Jurkat, Clone E6-1 (cell line): ENCODE measurements at places on chromosomes 16 and 17.
A peak's percentile ranks its signal among the peaks of the same experiment; 100 is the strongest.

DNA sequence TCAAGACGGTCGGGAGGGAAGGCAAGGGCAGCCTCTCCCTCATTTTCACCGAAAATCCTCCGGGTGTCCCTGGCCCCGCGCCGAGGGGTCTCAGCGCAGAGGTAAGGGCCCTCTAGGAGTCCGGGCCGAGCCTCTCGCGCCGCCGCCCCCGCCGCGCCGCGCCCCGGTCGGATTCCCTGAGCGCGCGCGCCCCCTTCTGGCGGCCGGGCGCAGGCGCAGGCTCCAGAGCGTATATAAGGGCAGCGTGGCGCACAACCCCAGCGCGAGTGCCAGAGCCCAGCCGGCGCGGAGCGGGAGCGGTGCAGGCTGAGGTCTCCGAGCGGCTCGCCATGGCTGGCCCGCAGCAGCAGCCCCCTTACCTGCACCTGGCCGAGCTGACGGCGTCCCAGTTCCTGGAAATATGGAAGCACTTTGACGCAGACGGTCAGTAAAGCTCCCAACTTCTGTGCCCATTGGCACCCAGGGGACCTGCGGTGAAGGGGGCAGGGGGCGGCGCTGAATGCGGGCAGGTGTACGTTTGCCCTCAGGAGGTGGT, at the start of gene CALB2:
Gene CALB2, plus strand, starts transcription at position 260 of the 535 bp plus-strand sequence. Its CDS starts 70 bp downstream, at position 330.
- peak; percentile 7 for DNase-seq

- DNase-seq: peak; percentile 50
Observed at GRCh38 chr17:27564463-27564862, 66.5 kb upstream of the LGALS9 start.

DNA sequence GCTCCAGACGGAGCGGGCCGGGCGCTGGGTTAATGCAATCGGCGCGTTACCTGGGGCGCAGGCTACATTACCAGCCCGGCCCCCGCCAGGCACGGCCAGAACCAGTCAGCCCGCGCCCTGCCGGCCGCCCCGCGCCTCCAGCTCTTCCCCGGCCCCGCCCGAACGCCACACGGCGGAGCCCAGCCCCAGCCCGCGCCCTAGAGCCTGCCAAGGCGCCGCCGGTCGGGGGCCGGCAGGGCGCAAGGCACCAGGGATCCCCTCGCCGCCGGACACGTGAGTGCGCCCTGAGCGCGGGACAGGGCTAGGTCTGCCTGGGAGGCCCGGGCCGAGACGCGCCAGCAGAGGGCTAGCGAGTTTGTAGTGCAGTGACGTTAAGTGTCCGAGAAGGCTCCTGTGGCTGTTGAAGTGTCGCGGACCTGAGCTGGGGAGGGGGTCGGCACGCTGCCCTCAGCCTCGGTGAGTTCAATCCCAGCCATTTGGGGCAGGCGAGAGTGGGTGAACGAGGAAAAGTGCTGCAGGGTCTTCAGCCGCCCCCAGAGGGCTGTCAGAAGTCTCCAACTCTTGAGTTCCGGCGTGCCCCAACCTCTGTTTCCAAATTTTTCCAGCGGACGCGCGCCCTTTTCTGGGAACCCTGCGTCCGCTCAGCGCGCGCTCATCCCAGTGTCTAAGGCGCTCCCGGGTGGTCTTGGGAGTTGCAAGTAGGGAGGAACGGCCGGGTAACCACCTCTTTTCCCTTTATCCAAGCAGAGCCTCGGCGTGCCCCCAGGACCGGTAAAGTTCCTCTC, at the start of gene SLC6A2:
Gene SLC6A2, plus strand, starts transcription at position 92 of the 785 bp plus-strand sequence. CDS start 707 bp downstream, outside the sequence.
- DNase-seq: no peak

GRCh38 chr17:19513897-19514488, 19.7 kb upstream of the SLC47A1 start:
- peak; percentile 34 for DNase-seq

DNA sequence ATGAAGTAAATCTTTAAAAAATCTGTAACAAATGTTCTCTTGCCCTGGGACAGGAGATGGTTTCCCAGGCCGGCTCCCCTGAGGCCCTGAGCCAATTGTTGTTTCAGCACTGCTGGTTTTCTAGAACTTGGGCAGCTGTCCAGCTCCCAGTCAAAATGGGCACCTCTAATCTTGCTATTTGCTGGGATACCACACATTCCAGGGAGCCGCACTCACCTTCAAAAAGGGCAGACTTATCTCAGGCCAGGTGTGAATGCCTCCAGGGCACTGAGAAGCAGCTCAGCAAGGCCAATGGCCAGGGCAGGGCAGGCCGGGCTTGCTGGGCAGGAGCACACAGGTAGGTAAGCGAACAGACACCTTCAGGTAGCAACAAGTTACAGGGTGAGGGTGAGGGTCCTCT, 24.4 kb downstream of the TRIM16 start:
- DNase-seq: no peak

DNA sequence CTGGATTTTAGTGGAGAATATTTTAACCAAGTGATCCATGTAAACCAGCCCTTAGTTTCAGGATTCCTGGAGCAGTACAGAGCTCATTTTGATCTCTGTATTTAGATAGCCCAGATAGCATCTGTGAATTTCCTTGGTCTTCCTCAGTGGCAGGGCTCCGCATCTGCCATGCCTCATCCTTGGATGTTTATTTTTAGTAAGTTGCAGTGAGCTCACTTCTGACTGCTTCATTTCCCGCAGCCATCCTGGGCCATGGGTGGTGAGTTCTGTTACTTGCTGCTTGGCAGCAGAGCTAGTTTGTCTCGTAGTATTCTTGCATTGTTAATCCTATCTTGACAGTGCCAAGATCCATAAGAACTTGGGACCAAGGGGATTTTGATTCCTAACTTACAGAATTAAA, 33.7 kb downstream of the IST1 start:
- no peak for DNase-seq

GRCh38 chr17:59634632-59635541, 15.2 kb downstream of the CLTC start:
- no peak for DNase-seq

DNA sequence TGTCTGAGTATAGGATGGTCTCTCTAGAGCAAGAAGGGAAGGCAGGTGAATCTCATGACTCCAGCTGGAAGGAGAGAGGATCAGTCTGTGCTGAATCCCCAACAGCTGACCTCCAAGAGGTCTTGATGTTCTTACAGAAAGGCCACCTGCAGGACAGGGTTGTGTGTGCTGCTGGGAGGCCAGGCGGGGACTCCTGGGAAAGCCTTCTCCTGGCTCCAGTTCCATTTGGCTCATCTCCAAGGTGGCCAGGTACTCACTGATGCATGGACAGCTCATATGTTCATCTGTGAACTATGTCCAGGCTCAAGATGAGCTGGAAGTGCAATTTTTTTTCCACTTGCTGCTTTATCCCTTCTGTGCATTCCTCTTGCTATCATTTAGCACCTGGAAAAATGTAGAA, 730.2 kb upstream of the RBFOX1 start:
- no peak for DNase-seq

GRCh38 chr16:67651847-67652246, 6.9 kb downstream of the CARMIL2 start:
- DNase-seq: no peak

DNA sequence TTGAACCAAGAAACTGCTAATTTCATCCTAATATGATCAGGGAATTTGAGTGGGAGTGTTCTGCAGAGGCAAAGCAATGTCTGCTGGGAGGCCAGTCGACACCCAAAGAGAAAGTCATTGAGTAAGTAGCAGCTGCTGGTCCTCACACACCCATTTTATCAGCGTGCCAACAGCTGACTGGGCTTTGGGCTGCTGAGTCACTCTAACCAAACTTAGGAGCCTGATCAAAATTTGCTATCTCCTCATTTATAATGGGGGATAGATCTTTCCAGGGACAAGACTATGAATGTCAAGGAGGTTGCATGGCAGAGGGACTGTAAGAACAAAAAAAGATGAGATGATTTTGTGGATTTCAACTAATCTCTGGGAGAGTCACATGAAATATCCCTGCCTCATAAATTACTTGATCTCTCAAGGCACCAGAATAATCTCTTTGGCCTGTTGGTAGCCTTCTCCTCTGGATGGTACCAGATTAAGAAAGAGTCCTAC, 32.9 kb downstream of the CPSF4L start:
- no peak for DNase-seq

GRCh38 chr17:76421044-76421407, 31.9 kb downstream of the UBE2O start:
- no peak for DNase-seq

DNA sequence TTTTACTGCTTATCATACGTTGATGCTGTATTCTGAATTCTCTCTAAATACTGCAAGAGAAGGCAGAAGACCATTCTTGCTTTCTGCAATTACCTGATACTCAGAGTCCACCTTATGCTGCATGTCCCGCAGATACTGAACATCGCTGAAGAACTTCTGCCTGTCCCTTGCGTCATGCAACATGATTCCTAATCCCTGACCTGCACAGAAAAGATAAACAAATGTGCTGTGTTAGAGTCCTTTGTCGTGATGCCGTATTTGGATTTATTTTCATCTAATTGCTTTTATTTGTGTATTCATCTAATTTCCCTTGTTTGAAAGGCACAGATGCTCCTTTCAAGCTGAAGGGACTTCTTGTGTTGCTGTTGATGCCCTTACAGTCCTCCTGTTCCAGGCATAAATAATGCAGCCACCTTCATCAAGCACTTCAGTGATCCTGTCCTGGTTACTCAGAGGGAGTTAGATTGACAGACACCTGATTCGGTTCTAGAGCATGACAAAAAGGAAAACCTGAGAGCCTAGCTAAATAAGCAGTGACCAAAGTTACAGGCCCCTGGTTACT, 6.5 kb downstream of the MARCHF10 start:
- DNase-seq: no peak

DNA sequence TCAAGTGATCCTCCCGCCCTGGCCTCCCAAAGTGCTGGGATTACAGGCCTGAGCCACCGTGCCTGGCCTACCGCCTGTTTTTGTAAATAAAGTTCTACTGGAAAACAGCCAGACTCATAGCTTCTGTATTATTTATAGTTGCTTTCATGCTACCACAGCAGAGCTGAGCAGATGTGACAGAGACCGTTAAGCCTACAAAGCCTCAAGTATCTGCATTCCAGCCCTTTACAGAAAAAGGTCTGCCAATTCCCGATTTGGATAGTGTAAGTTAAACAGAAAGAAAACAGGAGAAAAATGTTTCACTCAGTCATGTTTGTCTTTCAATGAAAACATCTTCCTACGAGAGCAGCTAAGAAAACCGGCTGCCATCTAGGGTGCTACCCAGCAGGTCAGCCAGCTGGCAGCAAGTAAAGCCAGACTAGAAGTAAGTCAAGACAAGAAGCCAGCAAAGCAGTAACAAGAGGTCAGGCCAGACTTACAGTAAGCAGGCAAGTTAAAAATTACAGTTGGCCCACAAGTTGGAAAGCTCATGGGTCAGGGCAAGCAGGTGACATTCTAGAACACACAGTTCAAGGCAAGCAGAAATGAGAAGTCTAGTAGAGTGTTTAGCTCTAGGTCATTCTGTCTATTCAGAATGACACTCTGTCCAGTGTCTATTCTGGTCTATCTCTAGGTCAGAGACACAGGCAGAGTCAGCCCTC, 17.7 kb downstream of the NCBP3 start:
- DNase-seq: no peak

DNA sequence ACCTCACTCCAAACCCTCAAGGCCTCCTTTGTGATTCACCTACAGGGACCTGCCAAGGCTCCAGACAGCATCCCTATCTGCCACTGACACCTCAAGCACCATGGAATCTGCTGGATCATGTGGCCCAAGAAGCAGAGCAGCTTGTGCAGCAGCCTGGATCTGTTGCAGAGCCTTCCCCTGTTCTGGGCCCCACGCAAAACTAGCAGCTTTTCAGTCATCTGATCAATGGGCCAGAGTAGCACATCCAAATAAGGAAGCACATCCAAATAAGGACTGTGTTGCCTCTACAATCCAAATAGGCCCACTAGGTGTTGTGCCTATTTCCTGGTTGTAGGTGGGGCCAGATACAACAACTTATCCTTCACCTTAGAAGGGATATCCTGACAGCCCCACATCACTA, 97.1 kb upstream of the GNAO1 start:
- no peak for DNase-seq

DNA sequence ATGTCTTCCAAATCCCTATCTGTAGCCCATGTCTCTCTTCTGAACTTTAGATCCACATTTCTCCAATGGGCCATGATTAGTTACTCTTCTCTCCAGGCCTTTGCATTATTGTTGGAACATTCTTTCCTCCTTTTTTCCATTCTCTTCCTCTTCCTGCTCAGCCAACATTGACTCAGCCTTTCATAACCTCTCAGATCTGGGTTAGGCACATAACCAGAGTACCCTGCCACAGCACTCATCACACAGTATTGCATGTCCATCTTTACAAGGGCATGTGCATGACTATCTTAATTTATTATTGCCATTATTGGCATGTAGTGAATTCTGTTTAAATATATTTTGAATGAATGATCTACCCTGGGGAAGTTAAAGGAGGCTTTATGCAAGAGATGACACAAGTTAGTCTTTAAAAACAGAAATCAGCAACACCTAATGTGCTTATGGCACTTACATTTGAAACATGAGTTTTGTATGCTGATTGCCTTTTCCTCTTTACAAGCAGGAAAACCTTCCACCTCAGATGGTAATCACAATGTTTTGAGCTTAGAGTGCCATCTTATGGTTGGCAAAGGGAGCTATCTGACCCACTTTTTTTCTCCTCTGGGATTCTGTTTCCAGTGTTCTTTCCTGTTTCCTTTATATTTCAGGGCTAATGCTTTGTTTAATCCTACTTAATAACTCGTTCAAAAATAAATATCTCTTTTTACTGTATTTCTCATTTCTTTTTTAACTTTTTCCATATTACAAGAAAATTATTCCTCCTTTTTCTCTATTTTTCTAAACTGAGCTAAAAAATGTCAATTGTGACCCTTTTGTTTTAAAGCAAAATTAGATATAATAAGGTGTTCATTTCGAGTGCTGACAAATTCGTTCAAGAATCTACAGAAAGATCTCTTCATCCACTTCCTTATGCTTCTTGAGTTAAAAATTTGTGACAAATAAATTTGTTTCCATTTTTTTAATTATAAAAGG, 151.0 kb upstream of the RBL2 start:
- DNase-seq: peak; percentile 51

DNA sequence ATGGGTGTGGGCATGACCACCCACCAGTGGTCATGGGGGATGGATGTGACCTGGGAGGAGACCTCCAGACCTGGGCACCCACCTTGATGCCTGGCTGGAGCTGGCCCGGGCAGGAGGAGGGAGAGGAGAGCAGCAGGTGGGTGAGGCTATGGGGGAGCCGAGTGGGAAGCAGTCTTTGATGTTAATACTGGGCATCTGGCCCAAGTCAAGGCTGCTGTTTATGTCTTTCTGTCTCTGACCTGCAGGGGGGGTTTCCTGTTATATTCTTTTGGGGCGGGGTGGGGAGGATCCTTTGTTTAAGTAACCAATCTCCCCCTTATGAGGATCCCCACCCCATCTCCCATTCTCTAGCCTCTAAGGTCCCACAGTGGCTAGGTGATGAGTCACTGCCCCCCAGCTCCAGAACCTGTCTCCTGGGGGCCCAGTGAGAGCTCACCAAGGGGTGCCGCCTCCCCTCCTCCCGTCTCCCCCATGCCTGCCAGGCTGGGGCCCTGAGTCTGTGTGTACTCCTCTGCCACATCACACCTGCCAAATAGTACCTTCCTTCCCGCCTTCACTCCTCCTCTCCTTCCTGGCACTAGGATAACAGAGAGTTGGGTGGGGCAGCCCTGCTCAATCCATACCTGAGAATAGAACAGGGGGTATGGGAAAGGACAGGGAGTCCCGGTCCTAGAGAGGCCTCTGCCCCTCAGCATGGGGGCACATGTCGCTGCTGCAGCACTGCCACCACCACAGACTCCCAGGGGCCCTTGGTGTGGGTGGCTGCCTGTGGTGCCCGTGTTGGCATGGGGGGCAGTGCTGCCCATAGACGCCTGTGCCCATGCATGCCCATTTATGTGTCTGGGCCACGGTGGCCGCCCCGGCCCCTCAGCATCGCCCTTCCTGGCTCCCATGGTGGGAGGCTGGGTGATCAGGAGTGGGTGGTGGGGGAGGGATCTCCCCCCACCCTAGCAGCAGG, 7.3 kb downstream of the THRA start:
- DNase-seq: peak; percentile 37

GRCh38 chr17:44829523-44830358, at the start of gene GJC1:
GJC1 (minus strand) TSS chr17:44830287; CDS start chr17:44805817, 24,470 bp downstream.
- no peak for DNase-seq
